ENCODE measurements at places on chromosomes 5 and 9.

GRCh38 chr9:100104314-100104713 is 5.3 kb downstream of the INVS start:
- H3K36me3 ChIP-seq: peaks cover 37% of the 10 kb centered on the region
- no peak overlapping the region for H3K4me3 ChIP-seq
- H3K4me1 ChIP-seq: peaks cover 10% of the 10 kb centered on the region
- H3K27me3 ChIP-seq: no peaks in the 10 kb centered on the region

- H3K4me3 ChIP-seq: no peak overlapping the region
- no peak for DNase-seq
- no peaks in the 10 kb centered on the region for H3K4me1 ChIP-seq
- no peaks in the 10 kb centered on the region for H3K27me3 ChIP-seq
Observed at GRCh38 chr5:97601651-97602050, 418.6 kb upstream of the RIOK2 start.

DNA sequence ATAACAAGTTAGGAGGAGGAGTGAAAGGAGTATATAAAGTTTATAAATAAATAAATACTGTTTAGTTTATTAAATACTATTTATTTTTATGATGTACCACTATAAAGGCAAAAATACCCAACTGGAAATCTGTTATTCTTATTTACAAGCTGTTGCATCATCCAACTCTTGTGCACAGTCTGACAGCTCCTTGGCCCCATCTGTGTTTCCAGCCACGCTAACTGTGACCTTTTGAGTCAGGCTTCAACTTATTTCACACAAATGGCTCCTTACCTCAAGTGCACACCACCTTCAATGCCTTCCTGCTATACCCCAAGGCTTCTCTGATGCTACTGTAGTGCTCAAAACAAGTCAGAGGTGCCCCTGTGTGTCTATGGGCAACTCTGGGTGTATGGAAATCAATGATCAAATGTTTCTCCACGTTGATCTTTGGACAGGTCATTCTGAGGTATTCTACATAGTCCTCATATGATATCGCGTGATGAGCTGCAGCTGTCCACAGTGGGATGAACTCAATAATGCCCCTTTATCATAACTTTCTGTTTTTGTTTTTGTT is 303.2 kb upstream of the GRAMD2B start:
- no peaks in the 10 kb centered on the region for H3K27me3 ChIP-seq
- H3K36me3 ChIP-seq: no peaks in the 10 kb centered on the region
- H3K4me3 ChIP-seq: no peak overlapping the region
- no peak overlapping the region for H3K27ac ChIP-seq
- no peak for DNase-seq

DNA sequence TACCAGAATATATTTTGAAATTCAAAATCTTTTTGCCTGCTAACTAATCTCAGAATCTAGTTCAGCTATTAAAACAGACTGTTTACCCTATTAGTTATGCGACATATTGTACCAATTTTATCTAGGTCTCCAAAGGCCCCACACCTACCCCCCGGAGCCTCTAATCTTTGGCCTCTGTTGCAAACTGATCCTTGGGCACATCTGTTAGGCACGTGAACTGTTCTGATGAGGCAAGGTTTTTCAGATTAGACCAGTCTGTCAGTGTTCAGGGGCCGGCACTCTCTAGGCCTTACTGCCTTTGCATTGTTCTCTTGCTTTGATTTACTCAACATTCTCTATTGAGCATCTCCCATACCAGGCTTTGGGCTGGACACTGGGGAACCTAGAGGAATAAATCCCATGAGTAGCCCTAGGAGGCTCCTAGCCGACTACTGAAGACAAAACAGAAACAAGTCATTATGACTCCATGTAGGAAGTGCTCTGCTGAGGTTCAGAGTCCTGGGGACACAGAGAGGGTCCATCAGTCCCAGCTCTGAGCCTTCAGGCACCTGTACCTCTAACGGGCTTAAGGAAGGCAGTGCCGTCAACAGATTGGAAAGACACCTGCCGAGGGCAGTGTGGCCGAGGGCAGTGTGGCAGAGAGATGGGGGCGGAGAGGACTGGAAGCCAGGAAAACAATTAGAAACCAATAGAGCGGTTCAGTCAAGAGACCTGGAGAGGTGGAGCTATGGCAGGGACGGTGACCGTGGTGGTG is 245.1 kb downstream of the AOPEP start:
- H3K4me1 ChIP-seq: peaks cover 7% of the 10 kb centered on the region
- H3K36me3 ChIP-seq: peaks cover 4% of the 10 kb centered on the region
- H3K27me3 ChIP-seq: no peaks in the 10 kb centered on the region
- no peak for DNase-seq
- no peak overlapping the region for H3K27ac ChIP-seq

- no peak overlapping the region for H3K4me3 ChIP-seq
- no peak overlapping the region for H3K27ac ChIP-seq
- H3K4me1 ChIP-seq: peaks cover 17% of the 10 kb centered on the region
Observed at GRCh38 chr9:34546834-34547827, 24.3 kb upstream of the ENHO start.

- H3K27ac ChIP-seq: no peak overlapping the region
- H3K36me3 ChIP-seq: peaks cover 9% of the 10 kb centered on the region
- H3K4me3 ChIP-seq: peak overlapping the region; percentile 5
- DNase-seq: no peak
- peaks cover 22% of the 10 kb centered on the region for H3K4me1 ChIP-seq
- no peaks in the 10 kb centered on the region for H3K27me3 ChIP-seq
Observed at GRCh38 chr9:127847178-127847510, 7.3 kb downstream of the ENG start.

- H3K27me3 ChIP-seq: peaks cover 37% of the 10 kb centered on the region
- no peak overlapping the region for H3K4me3 ChIP-seq
- no peaks in the 10 kb centered on the region for H3K36me3 ChIP-seq
- no peak overlapping the region for H3K27ac ChIP-seq
- peaks cover 6% of the 10 kb centered on the region for H3K4me1 ChIP-seq
- DNase-seq: no peak
Observed at GRCh38 chr5:181099602-181100086, 31.3 kb downstream of the OR2V1 start.

GRCh38 chr5:151063142-151063989 is 17.5 kb downstream of the TNIP1 start:
- H3K4me1 ChIP-seq: peaks cover 43% of the 10 kb centered on the region
- H3K27me3 ChIP-seq: no peaks in the 10 kb centered on the region
- no peak overlapping the region for H3K4me3 ChIP-seq

DNA sequence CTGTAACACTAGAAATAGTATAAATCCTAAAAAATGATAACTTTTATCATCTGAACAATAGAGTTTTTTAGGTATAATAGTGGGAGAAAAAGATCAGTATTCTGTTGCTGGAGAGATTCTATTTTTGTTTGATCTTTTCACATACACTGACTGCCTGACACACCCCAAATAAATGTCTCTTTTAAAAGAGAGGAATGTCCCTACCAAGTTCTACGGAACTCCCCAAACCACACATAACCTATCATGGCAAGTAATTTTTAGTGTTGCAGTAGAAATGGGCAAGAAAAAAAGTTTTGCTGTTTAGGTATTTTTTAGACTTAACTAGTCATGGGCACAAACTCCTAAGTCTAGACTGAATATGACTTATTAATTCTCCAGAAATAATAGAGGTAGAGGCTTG is 139.1 kb downstream of the ELAVL2 start:
- no peak overlapping the region for H3K4me3 ChIP-seq
- H3K27ac ChIP-seq: no peak overlapping the region
- H3K4me1 ChIP-seq: peaks cover 12% of the 10 kb centered on the region
- DNase-seq: no peak
- H3K36me3 ChIP-seq: no peaks in the 10 kb centered on the region

DNA sequence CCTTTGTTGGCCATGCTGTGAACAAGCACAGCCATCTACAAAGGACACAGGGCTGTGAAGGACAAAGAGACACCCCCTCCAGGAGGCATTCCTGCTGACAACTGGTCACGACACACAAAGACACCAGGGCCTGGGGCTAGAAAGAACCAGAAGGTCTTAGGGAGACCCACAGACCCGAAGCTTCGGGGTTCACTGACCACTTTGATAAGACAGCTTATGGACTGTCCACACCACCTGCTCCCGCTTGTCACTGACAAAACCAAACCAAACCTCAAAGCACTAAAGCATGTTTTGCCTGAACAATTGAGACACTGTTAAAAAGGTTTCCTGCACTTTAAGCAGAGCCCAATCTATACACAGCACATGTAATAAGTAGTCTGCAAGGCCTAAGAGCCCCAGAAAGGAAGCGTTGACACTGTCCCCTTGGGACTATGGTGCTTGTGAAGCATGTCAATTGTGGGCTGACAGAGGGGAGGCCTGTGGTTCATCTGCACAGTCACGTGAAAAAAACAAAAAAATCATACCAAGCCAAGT is 185.0 kb downstream of the GAPVD1 start:
- no peak for DNase-seq
- H3K27me3 ChIP-seq: no peaks in the 10 kb centered on the region
- peaks cover 16% of the 10 kb centered on the region for H3K36me3 ChIP-seq
- H3K4me1 ChIP-seq: peaks cover 9% of the 10 kb centered on the region

DNA sequence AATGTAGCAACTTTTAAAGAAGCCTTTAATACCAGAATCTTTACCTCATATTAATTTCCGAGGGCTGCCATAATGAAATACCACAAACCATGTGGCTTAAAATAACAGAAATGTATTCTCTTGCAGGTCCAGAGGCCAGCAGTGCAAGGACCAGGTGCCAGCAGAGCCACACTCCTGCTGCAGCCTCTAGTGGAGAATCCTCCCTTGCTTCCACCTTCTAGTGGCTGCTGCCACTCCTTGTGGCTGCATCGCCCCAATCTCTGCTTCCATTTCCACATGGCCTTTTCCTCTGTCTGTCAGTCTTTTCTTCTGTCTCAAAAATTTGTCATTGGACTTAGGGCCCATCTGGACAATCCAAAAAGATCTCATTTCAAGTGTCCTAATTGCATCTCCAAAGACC is 401.5 kb downstream of the EFNA5 start:
- H3K4me1 ChIP-seq: no peaks in the 10 kb centered on the region
- H3K36me3 ChIP-seq: no peaks in the 10 kb centered on the region
- no peak for DNase-seq
- no peaks in the 10 kb centered on the region for H3K27me3 ChIP-seq
- H3K4me3 ChIP-seq: no peak overlapping the region

- H3K27me3 ChIP-seq: no peaks in the 10 kb centered on the region
- no peak overlapping the region for H3K4me3 ChIP-seq
- no peaks in the 10 kb centered on the region for H3K36me3 ChIP-seq
- DNase-seq: no peak
- H3K4me1 ChIP-seq: no peaks in the 10 kb centered on the region
Observed at GRCh38 chr5:28648108-28648507, 1609.7 kb upstream of the CDH9 start.

- H3K27ac ChIP-seq: no peak overlapping the region
- no peaks in the 10 kb centered on the region for H3K27me3 ChIP-seq
- H3K4me1 ChIP-seq: peaks cover 7% of the 10 kb centered on the region
- DNase-seq: no peak
Observed at GRCh38 chr5:78747055-78747454, 98.5 kb upstream of the LHFPL2 start.

GRCh38 chr9:27338527-27338903 is 41.6 kb upstream of the EQTN start:
- H3K4me1 ChIP-seq: peaks cover 53% of the 10 kb centered on the region
- H3K27ac ChIP-seq: peak overlapping the region; percentile 42
- no peaks in the 10 kb centered on the region for H3K36me3 ChIP-seq
- DNase-seq: no peak
- H3K4me3 ChIP-seq: no peak overlapping the region

All from suprapubic skin (tissue), 4 donors.